ENCODE measurements at places on chromosomes 4 and X.
A peak's percentile ranks its signal among the peaks of the same experiment; 100 is the strongest.

DNA sequence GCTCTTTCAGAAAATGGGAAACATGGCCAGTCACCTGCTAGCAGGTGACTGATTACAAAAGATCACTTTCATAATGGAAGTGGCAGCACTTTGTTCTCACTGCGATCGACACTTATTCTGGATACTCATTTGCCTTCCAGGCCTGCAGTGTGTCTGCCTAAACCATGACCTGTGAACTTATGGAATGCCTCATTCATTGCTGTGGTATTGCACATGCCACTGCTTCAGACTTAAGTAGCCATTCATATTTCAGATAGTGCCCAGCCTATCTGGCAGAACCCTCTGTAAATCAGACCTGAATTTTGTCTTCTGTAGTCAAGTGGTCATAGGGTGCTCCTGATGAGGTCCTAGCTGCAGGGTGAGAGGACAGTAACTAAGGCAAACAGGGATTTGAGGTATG lies 23.3 kb upstream of the MGST2 start:
- no peak for DNase-seq

DNA sequence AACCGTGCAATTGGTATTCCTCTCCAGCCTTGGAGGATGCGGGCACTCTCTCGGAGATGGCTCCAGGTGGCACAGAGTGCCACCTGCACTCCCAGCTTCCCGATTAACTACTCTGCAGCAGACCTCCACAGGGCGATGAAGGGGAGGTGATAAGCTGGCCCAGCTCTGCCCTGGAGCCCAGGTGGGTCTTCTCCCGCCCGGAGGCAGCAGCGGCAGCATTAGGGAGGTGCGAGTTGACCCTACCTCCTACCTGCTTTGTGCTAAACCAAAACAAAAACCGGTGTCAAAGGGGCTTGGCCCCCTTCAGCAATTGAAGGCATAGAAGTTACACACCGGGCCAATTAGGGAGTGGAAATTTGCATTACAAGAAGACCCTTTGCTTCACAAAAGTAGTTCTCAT lies 137.4 kb upstream of the MAMLD1 start:
- DNase-seq, result no peak

- DNase-seq, result no peak
Observed at GRCh38 chrX:119229253-119229615, 6.9 kb upstream of the PGRMC1 start.

- no peak for DNase-seq
Observed at GRCh38 chrX:2638279-2638678, 52.8 kb upstream of the CD99 start.

- DNase-seq, result no peak
Observed at GRCh38 chr4:75886104-75886503, 16.1 kb downstream of the PPEF2 start.

- no peak for DNase-seq
Observed at GRCh38 chr4:95998311-95998710, 158.4 kb downstream of the PDHA2 start.

- DNase-seq, result no peak
Observed at GRCh38 chr4:182083671-182084410, 159.4 kb upstream of the TENM3 start.

- DNase-seq, result no peak
Observed at GRCh38 chr4:187993827-187994226, 1.7 kb upstream of the ZFP42 start.

DNA sequence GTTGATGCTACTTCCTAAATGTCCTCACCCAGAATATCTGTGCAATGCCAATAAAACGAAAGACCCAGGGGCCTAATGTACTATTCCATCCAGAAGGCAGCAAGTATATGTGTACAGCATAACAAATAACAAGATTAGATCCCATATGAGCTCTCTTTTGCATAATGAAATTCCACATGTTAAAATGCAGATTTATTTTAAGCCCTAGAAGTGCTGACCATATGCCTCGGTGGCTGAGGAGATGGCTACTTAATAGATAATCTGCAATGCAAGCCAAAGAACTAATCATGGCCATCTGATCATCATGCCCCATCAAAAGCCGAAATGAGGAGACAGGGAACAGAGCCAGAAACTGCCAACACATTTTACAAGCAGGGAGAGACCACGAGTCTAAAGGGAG lies 293.5 kb downstream of the KCNIP4 start:
- peak; percentile 99 for DNase-seq

GRCh38 chr4:176791591-176792325 lies 964 bp downstream of the VEGFC start:
- no peak for DNase-seq

DNA sequence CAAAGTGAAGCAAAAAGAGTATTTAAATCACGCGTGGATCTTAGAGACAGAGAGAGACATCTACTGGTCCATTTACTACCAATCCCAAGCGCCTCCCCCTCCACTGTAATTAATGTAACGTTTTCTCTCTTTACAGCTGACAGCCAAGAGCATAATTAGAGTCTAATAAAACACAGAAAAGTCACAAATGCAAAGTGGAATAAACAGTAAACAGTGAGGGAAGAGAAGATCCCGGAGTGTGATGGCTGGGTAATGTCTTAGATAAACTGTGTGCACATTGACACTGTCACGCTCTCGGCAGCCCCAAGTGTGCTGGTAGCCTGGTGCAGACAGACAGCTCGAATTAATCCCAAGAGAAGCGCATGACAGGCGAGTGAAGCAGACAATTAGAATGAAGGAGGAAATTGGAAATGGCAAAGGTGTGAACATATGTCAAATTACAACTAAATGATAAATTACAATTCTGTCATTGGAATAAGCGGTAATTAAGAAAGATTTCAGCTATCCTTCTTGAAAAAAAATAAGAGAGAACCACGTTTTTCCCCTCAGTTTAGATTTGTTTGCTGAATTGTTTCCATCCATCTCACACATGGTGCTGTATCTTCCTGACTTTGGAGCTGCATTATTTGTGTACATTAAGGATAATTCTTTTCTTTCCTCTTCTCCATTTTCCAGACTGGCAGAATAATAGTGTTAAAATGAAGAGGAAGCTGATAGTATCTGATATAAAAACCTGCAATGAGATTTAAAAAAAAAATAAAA lies 100.1 kb downstream of the CXXC4 start:
- DNase-seq, result peak; percentile 38

DNA sequence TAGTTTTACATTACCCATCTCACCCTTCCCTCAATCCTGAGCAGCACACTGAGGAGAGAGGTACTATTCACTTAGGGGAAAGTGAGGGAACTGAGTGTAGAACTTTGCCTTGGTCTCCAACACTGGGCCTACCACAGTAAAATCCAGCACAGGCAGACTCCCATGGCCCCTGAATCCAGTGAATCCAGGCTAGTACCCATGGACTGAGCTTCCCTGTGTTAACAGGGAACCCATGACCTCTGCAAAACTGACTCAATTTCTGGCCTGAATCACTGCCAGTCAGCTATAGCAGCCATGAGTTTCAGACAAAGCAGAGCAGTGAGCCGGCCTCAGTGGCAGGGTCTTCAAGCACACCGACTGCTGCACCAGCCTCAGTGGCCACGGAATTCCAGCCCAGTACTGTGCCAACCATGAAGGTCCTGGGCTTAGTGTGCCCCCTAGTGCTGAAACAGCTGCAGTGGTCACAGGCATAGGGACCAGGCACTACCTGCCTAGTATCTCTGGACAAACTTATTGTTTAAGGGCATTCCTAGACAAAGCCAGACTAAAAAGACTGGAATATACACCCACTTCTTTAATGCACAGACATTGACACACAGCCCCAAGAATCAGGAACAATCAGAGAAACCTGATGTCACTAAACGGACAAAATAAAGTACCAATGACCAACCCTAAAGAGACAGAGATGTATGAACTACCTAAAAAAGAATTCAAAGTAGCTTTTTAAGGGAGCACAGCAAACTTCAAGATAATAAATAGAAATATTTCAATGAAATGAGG lies 127.4 kb upstream of the RPL34 start:
- DNase-seq, result no peak

DNA sequence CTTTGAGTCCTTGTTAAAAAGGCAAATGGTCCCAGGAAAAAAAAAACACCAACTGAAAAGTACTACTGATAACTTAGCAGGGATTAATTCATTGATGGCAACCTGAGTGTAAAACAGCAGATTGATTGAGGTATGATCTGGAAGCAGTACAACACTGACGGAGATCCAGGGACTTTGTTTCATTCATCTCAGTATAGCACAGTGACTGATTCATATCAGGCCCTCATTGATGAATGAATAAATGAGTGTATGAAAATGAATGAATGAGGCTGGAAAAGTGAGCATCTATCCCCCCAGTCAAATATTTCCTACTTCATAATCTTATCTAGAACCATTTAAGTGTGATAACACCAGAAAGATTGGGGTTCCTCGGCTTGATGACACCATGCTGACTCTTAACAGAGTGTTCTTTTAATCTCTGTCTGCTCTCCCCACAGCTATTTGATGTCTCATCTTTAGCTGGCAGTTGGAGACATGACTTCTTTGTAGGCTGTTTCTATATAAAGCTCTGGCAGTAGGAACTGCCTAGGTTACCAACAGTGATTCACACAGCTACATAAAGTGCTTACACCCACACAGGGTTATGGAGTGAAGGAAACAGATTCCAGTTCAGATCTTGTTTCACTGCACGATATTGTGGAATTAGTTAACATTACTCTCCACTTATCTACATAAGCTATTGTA lies 18.6 kb upstream of the RNF128 start:
- DNase-seq, result no peak

DNA sequence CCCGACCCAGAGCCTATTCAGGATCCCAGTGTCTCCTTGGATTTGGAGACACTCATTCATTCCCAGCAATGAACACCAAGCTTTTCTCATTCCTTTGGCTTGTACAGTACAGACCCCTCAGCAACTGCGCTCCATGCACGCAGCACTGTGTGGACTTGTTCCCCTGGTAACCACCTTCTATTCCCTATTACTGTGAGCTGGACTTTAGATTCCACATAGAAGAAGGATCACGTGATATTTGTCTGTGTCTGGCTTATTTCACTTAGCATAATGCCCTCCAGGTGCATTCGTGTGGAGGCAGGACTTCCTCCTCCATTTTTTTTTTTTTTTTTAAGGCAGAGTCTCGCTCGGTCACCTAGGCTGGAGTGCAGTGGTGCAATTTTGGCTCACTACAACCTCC lies 106.4 kb downstream of the PHKA2 start:
- DNase-seq, result no peak

- DNase-seq, result peak; percentile 1
Observed at GRCh38 chr4:149980941-149981340, 97.3 kb upstream of the DCLK2 start.

DNA sequence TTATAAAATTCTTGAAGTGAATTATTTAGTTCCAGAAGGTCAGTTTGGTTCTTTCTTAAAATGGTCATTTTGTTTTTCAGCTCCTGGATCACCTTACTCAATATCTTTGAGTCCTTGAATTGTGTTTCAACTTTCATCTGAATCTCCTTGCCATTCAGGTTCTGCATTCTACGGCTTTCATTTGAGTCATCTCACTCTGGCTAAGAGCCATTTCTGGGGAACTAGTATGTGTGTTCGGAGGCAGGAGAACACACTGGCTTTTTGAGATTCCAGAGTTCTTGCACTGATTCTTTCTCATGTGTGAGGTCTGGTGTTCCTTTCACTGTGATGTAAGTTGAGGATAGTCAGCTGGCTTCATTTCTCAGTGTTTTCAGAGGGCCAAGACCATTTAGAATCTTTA lies 708.4 kb upstream of the FRG1 start:
- DNase-seq, result no peak

DNA sequence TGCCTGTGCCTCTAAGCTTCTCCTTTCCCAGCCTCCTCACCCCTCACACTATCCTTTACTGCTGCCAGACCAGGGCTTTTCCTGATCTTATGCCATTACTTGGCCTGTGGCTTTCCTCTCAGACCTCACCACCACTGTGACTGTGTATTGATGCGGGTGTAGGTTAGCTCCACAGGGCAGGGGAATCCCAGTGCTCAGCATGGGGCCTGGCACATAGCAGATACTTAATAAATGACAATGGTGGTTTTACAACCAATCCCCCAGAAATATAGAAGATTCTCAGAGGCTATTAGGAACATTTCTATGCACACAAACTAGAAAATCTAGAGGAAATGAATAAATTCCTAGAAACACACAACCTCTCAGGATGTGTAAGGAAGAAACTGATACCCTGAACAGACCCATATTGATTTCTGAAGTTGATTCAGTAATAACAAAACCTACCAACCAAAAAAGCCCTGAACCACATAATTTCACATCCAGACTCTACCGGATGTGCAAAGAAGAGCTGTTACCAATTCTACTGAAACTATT lies 129.6 kb upstream of the QRFPR start:
- no peak for DNase-seq

- no peak for DNase-seq
Observed at GRCh38 chr4:23006756-23007155, 314.0 kb downstream of the GBA3 start.

GRCh38 chrX:6644411-6644810 lies 109.5 kb upstream of the VCX3A start:
- DNase-seq, result peak; percentile 21

GRCh38 chr4:2828758-2829181 lies 14.9 kb upstream of the ADD1 start:
- no peak for DNase-seq

DNA sequence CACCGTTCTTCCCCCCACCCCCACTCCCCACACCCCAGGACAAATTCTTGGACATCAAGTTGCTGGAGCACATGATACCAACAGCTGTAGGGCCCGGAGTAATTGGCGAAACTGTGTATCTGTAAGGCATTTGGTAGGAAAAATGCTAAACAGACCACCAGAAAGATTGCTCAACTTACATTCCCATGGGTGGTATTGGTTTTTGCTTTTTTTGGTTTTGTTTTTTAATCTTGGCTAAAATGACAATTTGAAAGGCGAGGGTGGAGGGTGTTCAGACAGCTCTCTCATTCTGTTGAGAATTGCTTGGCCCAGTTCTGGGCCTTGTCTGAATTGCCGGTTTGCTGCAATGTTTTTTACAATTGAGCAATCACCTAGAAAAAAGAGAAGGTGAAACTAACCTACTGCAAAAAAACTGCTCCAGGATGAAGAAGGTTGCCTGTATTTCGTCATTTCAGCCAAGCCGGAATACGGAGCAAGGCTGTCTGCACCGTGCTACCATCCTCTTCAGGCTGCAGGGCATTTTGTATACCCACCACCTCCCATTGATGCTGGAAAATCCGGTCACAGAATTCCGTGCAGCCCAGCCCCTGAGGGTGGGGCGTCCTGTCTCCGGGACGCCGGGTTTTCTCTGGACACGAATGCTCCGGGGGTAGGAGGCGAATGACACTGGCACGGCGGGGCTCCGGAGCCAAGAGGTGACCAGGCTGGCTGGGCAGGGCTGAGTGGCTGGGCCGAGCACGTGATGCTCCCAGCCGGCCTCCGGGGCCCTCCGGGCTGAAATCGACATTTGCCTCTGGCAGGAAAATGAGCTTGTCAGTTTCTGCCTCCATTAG lies at the start of gene CLCN4:
CLCN4 (plus strand) TSS at position 777 of the 833 bp plus-strand sequence. CDS start 28,058 bp downstream, outside the sequence.
- peak; percentile 80 for DNase-seq

All from NCI-H524 (cell line).